ENCODE measurements at places on chromosomes 12 and 14.

- DNase-seq = peak; percentile 35
- no peaks in the 10 kb centered on the region for H3K36me3 ChIP-seq
- no peak overlapping the region for H3K27ac ChIP-seq
- peaks cover 12% of the 10 kb centered on the region for H3K4me1 ChIP-seq
- no peaks in the 10 kb centered on the region for H3K27me3 ChIP-seq
Measured at GRCh38 chr14:24889843-24890242, 160.1 kb downstream of the STXBP6 start.

DNA sequence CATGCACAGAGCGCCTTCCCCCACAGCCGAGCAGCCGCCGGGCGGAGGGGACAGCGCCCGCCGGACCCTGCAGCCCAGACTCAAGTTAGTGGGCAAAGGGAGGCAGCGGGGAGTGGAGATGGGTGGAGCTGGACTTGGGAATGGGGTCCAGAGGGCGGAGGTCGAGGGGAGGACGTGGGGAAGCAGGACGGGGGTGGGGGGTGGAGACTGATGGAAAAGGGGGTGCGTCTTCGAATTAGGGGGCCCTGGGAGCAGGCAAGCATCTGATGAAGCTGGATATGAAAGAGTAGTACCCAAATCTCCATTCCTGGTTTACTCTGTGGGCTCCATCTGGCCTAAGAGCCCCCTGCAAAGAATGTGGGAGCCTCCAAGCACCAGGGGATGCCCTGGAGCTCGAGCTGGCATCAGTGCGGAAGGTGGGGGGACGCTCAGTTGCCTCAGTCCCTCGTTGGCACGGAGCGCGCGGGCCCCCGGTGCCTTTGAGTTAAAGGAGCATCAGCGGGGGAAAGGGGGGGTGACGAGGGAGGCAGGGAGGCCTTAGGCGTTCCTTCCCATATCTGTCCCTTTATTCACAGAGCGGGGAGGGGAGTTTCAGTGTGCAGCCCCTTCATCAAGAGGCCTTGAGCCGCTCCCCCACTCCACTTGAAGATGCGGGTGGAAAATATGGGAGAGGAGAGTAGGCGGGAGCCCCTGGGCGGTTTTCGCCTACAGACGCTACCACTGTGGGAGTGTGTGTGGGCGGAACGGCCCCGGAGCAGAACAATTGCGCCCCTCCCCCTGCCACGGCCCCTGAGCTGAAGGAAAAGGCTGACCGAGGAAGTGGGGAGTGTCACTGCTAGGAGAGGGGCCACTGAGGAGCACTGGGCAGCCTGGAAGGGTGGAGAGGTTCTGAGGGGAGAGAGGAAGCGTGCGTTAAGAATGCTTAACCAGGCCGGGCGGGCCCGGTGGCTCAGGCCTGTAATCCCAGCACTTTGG lies 644 bp downstream of the NAB2 start:
- H3K27me3 ChIP-seq = no peaks in the 10 kb centered on the region
- H3K36me3 ChIP-seq = peaks cover 14% of the 10 kb centered on the region
- peak; percentile 86 for DNase-seq

GRCh38 chr12:101552277-101552676 lies 42.5 kb upstream of the MYBPC1 start:
- no peaks in the 10 kb centered on the region for H3K36me3 ChIP-seq
- H3K27me3 ChIP-seq = no peaks in the 10 kb centered on the region
- DNase-seq = no peak
- no peak overlapping the region for H3K4me3 ChIP-seq
- no peak overlapping the region for H3K27ac ChIP-seq
- no peaks in the 10 kb centered on the region for H3K4me1 ChIP-seq

DNA sequence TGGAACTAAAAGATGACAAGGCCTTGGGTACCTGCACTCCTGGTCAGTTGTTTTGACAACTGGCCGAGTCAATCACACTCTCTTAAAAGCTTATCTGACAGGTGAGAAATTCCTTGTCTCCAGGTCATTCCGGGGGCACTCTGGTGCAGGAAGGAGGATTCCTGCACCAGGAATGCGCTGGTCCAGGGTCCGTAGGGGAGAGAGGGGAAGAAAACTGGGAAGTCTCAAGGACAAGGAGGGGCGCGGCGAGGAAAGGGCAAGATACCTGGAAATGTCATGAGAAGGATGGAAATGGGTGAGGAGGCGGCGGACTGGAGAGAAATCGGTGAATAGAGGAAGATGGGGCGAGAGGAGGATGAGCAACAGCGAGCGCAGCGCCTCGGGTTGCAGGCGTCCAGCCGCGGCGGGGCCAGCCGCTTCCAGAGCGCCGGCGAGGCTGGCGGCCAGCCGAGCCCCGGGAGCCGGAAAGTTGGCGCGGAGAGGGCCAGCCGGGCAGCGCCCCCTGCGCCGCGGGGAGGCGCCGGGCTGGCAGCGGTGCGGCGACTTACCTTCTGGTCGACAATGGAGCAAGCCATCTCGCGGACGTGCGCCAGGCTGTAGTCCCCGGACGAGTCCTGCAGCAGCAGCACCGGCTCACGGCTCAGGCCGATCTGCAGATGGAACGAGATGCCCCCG lies 809 bp downstream of the PRKD1 start:
- no peaks in the 10 kb centered on the region for H3K36me3 ChIP-seq
- H3K4me1 ChIP-seq = peaks cover 16% of the 10 kb centered on the region
- H3K4me3 ChIP-seq = peak overlapping the region; percentile 56
- H3K27me3 ChIP-seq = no peaks in the 10 kb centered on the region

All from thyroid gland (tissue), 4 donors.